ENCODE measurements at places on chromosomes 1 and 21. TPM values are rescaled to one million over a fixed set of nuclear protein-coding genes. Genes with fewer than 3 reads are reported as not detected.

RGS13 gene
- total RNA-seq: not detected

TMEM167B gene
- 33.8 TPM for total RNA-seq

GPA33 gene
- not detected for total RNA-seq

COG2 gene
- 15.9 TPM for total RNA-seq

COL16A1 gene
- 20.9 TPM for total RNA-seq

PIGK gene
- 35.8 TPM for total RNA-seq

DISP3 gene
- under 0.01 TPM for total RNA-seq

POMGNT1 gene
- 92.2 TPM for total RNA-seq

BLACAT1 gene
- not detected for total RNA-seq

RNF2 gene
- total RNA-seq: 14.7 TPM

FCRLB gene
- total RNA-seq: 11.5 TPM

CSMD2 gene
- total RNA-seq: under 0.01 TPM

NAV1 gene
- 27.6 TPM for total RNA-seq
